ENCODE measurements at places on chromosomes 11 and 22.
A peak's percentile ranks its signal among the peaks of the same experiment; 100 is the strongest.

DNA sequence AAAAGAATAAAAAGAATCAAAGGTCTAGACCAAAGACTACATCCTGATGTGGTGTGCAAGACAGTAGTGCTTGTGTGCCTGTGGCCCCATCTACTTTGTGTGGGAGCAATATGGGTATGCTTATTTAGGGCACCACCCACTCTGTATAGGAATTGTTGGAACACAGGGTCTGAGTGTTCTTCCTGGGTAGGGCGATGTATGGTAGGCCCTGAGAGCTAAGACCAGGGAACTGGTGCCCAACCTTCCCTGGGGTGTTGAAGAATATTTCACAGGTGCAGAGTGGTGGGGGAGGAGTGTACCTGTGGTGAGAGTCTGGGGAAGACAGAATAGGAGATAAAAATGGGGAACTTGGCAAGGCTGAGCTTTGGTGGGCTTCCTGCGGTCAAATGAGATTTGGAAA lies 41.9 kb downstream of the MICAL2 start:
- no peak for DNase-seq

GRCh38 chr22:20000246-20001081 lies 16.2 kb downstream of the ARVCF start:
- DNase-seq: no peak

DNA sequence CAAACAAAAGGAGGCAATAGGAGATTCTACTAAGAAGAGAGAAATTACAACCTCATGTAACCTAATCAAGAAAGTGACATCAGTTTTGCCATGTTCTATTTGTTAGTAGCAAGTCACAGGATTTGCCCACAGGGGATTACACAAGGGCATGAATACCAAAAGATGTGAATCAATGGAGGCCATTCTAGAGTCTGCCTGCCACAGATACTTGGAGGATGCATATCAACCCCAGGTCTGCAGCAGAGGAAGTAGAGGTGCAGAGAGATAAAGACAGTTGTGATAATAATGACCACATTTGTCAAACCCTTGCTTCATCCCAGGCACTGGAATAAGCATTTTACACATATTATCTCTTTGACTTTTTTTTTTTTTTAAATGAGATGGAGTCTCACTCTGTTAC lies 2.4 kb upstream of the ASCC2 start:
- no peak for DNase-seq

DNA sequence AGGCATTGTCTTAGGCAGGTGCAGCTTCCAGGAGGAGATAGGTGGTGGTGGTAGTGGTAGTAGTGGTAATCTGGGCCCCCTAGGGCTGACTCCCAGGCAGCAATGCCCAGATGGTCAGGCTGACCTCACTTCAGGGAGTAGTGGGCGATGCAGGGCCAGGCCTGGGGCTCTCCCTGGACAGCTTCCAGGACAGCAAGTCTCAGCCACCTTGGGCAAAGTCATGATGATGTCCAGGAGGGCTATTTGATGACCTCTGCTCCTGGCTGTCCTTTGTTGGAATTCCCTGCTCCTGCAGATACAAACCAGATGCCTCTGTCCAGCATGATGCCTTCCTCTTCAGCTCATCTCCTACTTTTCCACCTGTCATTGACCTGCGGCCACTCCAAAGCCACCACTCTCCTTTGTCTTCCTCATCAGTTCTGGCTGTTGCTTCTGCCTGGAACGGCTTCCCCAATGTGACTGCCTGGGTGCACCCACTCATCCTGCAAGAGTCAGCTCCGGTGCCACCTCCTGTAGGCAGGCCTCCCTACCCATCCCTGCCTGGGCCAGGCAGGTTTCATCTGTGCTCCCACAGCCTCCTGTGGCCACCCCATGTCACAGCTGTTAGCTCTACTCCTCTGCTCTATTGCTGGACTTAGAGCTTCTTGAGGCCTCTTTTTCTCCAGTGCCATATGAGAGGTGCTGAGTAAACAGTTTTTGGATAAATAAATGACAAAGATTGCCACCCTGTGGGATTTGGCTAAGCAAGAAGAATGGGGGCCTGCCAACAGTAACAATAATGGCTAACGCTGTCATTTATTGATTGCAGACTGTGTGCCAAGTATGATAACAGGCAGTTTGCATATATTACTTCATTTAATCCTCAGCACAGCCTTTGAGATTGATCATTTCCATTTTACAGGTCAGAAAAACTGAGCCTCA lies 172.9 kb upstream of the NECTIN1 start:
- DNase-seq: no peak

GRCh38 chr22:23128269-23129108 lies 13.3 kb downstream of the RSPH14 start:
- DNase-seq: peak; percentile 65

- no peak for DNase-seq
Observed at GRCh38 chr22:45876136-45877035, 100.6 kb downstream of the WNT7B start.

- DNase-seq: no peak
Observed at GRCh38 chr11:34502949-34503348, 10.6 kb downstream of the ELF5 start.

DNA sequence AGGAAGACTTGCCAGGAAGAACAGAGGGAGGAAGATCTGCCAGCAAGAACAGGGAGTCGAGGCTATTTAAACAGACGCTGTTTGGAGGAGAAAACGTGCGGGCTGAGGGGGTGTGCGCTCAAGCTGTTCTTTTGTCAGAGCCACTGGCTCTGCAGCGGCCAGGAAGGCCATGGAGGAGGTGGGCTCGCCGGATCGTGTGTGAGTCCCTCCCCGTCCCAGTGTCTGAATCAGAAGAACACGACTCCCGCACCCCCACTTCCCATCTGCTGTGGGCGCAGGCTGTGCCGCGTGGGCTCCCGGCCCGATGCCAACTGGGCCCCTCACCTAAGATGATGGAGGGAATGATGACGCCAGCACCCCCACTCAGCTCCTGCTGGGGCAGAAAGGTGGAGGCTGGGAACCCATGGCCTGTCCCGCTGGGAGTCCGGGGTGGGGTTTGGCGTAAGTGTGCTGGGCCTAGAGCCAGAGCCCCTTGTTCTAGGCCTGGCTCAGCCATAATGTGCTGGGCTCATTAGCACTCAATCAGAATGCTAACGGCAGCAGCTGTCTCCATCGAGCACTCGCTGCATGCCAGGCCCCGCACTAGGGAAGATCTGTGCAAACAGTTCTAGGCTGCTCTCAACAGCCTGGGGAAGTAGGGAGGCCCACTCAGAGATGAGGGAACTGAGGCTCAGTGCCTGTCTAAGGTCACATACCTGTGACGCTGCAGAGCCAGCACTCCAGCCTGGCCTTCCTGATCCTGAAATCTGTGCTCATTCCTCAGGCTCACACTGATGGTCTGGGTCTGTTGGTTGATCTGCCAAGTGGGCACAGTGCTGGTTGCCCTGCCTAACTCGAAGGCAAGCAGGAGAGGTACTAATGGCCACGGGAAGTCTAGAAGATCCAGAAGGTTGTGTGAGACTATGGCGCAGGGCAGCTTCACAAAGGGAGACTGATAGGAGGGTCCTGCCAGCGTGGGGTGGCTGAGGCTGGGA lies 11.5 kb downstream of the NPTXR start:
- no peak for DNase-seq

DNA sequence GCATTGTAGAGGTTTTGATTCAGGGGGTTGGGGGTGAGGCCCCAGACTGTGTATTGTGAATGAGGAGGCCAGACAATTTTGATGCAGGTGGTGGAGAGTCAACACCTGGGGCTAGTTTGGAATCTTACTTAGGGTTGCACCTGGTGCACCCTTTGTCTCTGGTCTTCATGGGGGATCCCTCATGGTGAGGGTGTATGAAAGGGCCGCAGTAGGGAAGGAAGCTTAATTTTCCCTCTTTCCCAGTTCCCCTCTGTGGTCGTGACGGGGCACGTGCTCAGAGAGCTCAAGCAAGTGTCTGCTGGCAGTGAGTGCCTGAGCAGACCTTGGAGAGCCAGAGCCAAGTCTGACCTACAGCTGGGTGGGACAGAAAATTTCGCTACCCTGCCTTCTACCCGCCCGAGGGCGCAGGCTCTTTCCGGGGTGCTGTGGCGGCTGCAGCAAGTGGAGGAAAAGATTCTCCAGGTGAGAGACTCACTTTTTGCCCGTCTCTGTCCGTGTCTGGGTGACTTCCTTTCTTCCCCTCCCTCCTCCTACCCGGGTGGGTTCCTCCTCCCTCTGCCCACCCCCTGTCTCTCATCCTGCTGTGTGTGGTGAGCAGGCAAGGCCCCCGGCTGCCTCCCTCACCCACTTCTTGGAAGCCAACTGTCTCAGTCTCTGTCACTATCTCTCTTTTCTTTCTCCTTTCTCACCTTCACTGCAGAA lies 131.7 kb downstream of the MICAL2 start:
- DNase-seq: no peak

DNA sequence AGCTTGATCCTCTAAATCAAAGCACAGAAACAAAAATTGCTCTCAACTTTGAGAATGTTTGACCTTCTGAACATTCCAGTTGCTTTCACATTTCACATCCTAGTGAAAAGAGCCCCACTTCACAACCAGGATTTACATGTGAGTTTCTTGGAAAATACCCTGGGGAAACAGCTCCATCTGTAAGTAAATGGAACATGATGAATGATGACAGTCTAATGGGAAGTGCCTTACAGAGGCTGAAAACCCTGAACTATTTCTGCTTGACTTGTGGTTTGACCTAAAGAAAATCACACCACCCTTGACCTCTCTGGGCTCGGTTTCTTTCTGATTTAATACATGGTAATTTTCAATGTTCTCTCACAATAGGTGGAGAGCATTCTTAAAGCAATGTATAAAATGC lies 499.4 kb upstream of the API5 start:
- DNase-seq: no peak

GRCh38 chr11:124900464-124900863 lies 2.8 kb upstream of the ROBO4 start:
- DNase-seq: no peak

- DNase-seq: no peak
Observed at GRCh38 chr11:18720091-18720807, 5.7 kb downstream of the IGSF22 start.

DNA sequence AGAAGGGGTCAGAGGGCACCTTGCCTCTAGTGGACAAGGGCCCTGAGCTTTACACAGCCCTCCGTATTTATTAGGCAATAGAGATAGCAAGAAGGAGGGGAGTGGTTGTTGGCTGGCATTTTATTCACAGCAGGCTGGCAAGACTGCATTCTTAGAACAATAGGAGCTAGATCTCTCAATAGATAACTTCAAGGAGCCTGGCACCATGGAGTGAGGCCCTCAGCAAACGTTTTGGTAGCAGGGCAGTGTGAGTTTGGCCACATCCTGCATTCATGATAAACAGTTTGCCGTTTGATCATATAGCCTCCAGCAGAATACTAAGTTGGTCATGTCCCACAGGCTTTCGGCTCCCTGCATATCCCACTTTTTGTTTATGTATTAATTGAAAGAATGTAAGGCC lies 31.6 kb downstream of the OR10A6 start:
- DNase-seq: no peak

DNA sequence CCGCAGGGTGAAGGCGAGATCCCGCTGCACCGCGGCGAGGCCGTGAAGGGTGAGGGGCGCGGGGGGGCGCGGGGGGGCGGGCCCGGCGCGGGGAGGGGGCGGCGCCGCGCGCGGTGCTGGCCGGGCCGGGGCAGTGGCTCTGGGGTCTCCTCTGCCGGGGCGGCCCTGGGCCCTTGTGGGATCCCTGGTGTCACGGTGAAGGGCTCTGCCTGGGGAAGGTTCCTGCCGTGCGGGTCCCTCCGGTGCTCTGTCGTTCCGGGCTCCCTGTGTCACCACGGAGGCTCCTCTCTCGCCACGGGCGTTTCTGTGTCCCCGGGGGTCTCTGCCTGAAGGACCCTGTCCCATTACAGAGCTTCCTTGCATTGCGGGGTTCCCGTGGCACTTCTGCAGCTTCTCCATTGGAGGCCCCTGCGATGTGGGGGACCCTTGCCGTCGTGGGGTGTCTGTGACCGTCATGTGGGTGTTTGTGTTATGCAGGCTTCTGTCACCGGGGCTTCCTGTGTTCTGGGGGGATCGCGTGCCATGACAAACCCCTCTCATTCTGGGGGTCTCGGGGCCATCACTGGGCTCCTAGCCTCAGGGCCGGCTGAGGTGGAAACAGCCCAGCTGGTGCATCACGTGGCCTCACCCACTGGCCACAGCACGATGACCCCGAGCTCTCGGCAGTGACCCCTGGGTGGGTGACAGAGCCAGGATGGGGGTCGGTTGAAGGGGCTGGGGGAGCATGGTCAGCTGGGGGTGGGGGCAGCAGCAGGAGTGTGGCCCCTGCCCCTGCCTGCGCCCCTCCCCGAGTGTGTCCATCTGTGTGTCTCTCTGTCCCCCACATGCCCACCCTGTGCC lies 25.3 kb downstream of the SHANK3 start:
- no peak for DNase-seq

GRCh38 chr22:26579331-26579886 lies 10.5 kb downstream of the TPST2 start:
- no peak for DNase-seq

- no peak for DNase-seq
Observed at GRCh38 chr11:118007040-118007439, 20.8 kb downstream of the IL10RA start.

- DNase-seq: no peak
Observed at GRCh38 chr11:64837887-64838351, 6.5 kb downstream of the CDC42BPG start.

GRCh38 chr11:88523386-88524071 lies 186.0 kb upstream of the CTSC start:
- DNase-seq: no peak

DNA sequence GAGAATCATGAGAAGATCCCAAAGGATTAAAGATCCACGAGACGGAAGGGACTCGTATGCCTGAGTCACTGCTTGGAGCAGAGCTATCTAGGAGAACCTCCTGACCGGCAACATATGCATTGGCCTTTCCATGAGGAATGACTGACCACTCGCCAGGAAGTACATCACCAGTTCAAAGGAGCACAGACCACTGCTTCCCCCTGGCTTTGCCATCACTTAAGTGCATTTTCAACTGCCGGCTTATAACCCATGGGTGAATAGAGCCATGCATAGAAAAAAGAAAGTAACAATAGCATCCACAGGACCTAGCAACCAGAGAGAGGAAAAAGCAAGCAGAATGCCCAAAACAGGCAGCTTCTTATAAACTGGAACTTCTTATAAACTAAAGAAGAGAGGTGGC lies 98.3 kb upstream of the ZC3H12C start:
- no peak for DNase-seq

DNA sequence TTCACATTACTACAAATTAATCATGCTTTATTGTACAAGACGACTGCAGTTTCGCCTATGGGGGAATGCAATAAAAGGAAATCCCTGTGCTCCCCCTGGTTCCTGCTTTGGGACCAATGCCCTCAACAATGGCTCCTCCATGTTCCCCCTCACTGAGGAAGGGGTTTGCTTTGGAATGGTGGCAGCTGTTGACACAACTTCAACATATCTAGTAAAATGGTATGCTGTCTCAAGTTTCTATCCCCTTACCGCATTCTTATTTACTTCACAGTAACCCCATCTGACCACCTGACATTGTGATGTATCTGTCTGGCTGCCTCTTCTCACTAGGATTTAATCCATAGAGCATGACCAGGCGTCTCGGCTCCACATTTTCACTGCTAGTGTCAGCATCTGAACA lies 48.8 kb downstream of the PIWIL3 start:
- DNase-seq: no peak

GRCh38 chr11:115036406-115037180 lies 358.3 kb downstream of the NXPE2 start:
- DNase-seq: no peak

- no peak for DNase-seq
Observed at GRCh38 chr11:112590764-112591163, 330.1 kb upstream of the PLET1 start.

GRCh38 chr11:122395282-122395681 lies 260.2 kb upstream of the UBASH3B start:
- DNase-seq: no peak
